SK-N-MC (cell line): ENCODE measurements at places on chromosomes 12 and 14.

DNA sequence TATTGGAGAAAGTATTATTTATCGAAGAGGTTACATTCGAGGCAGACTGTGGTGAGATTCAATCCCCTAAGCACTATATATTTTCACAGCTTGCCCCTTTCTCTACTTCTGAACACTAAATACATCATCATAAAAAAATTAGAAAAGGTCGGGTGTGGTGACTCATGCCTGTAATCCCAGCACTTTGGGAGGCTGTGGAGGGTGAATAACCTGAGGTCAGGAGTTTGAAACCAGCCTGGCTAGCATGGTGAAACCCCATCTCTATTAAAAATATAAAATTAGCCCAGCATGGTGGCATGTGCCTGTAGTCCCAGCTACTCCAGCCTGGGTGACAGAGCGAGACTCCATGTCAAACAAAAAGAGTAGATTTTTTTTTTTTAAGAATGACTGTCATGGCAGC lies 70.6 kb upstream of the MYF6 start:
- no peak for DNase-seq

DNA sequence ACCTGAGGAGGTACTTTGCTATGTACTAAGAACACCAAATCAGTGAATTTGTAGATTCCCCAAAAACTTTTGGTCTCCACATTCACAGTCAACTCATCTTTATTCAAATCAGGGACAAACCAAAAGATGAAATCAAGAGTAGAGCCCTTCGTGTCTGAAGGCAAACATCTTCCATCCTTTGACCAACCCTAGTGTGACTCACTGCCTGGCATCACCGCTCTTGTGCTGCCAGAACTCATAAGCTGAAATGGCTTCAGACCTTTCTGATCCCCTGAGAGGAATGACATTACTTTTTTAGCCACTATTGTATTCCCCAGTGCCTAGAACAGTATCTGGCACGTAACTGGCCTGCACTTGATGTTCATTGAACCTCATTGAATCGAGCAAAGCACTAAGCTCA lies 50.1 kb downstream of the GOLGA5 start:
- DNase-seq: no peak

DNA sequence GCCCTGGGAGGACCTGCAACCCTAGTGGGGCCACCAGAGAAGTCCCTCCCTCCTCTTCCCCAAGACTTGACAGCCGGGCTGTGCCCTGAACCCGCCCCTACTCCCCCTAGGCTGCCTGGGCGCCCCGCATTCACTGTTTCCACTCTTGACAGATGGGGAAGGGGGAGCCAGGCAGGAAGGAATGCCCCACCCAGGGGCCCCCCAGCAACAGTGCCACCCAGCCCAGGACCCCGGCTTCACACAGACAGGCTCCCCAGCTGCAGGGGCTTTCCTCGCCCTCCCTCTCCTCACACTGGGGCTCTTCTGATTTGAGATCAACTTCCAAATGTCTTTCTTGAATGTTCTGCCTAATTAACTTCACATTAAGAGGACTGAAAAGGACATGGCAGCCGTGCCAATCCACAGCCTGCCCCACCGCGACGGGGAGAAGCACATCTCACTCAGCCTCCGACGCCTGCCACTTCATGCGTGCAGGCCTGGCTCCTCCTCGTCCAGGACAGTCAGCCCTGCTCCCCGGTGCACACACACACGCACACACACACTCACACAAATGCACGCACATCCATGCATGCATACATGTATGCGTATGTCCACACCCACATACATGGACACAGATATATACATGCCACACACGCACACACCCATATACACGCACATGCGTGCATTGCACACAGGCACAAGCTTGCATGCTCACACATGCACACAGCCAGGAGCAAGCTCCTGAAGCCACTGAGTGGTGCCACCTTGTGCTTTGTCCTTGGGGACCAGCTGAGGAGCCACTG lies 19.6 kb upstream of the C14orf180 start:
- DNase-seq: no peak

DNA sequence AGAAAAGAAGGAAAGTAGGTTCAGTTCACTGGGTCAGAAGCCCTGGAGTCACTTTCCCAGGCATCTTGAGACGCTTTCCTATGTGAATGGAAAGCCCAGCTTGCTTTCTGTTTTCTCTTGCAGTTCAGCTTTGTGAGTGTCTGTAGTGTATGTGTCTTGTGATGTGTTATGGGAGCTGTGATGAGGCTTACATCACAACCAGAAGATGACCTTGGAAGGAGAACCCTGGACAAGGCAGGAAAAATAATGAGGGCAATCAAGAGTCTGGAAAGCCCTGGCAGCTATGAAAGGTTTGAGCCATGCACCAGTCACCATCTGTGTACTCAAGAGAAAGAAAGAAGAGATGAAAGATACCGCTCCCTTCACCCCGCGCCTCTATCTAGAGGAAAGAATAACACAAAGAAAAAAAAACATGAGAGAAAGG lies 35.2 kb upstream of the PTGR2 start:
- DNase-seq: no peak

GRCh38 chr14:95261616-95262510 lies 57.8 kb downstream of the CLMN start:
- DNase-seq: no peak

- DNase-seq: no peak
These were observed 330.9 kb downstream of the TMEM121 start for GRCh38 chr14:105857220-105857825.

- no peak for DNase-seq
These were observed 223.5 kb upstream of the SYT10 start for GRCh38 chr12:33663000-33663654.

DNA sequence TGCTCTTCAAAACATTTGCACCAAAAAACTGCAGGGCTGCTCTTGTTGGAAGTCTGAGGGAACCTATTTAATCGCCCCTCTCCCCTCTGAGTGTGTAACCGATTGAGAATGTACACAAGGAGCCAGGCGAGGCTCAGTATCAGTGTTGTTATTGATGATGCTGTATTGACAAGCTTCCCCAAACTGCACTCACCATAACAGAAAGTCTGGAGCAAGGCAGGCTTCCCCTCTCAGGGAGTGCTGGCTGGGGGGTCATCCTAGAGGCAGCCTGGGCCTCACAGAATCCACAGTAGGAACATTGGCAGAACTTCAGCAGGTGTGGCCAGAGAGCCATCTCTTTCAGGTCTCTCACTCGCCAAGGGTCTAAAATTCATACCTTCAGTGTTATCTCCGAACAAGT lies 58.1 kb upstream of the TUNAR start:
- no peak for DNase-seq
